ENCODE measurements at places on chromosomes 1 and 21. TPM values are rescaled to one million over a fixed set of nuclear protein-coding genes. Genes with fewer than 3 reads are reported as not detected.
A peak's percentile ranks its signal among the peaks of the same experiment; 100 is the strongest.

DNA sequence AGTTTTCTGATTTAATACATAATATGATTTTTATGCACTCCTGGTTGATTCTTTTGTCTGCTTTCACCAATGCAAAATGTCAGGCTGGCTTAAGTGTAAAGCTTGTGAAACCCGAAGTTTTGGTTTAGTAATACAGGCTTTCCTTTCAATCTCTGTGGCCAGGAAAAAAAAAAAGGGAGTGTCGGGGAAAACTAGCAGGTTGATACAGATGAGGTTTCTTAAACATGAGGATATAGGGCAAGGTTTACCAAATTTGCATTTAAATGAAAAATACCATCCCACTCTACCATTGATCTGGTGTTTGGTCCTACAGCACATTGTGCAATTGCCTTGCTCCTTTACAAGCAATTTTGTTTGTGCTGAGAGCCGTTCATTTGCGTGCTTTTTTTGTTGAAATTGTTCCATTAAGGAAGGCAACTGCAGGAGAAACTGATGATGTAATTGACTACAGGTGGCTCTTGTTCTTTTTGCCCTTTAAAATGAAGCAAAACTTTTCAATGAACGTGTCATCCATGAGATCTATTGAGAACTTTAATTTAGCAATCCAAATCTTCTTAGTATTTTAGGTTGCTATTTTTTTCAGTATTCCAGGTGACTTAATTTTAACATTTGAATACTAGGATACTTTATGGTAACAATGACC, 22.7 kb downstream of the CLIC6 start:
- no peaks in the 10 kb centered on the region for H3K36me3 ChIP-seq
- DNase-seq = no peak
- no peaks in the 10 kb centered on the region for H3K4me1 ChIP-seq

- no peak overlapping the region for H3K27ac ChIP-seq
- no peaks in the 10 kb centered on the region for H3K36me3 ChIP-seq
- no peaks in the 10 kb centered on the region for H3K27me3 ChIP-seq
- no peak for DNase-seq
- no peak overlapping the region for H3K4me3 ChIP-seq
- peaks cover 12% of the 10 kb centered on the region for H3K4me1 ChIP-seq
Measured at GRCh38 chr1:165445388-165445787, 462 bp upstream of the RXRG start.

GRCh38 chr1:203410182-203410900, 59.4 kb upstream of the FMOD start:
- DNase-seq = peak; percentile 46
- no peaks in the 10 kb centered on the region for H3K27me3 ChIP-seq
- H3K36me3 ChIP-seq = no peaks in the 10 kb centered on the region
- no peak overlapping the region for H3K4me3 ChIP-seq

DNA sequence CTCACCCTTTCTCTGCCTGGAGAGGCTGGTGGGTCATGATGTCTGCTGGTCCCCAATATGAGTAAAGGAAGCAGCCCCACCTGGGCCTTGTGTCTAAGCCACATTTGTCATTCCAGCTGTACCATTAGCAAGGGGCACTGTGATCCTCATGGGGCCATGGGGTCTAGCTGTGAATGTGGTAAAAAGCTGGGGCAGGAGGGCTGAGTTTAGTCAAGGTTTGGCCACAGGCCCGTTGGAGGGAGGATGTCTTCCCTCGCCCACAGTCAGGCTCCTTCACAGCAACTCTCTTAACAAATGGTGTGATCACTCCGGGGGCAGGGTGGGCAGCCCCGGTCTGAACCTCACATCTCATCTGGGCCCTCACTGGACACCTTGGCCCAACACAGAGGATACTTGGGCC, 115.4 kb downstream of the DMRTB1 start:
- no peak for DNase-seq
- no peaks in the 10 kb centered on the region for H3K27me3 ChIP-seq
- H3K4me3 ChIP-seq = no peak overlapping the region

GRCh38 chr1:82284213-82284612, 483.5 kb downstream of the ADGRL2 start:
- no peaks in the 10 kb centered on the region for H3K4me1 ChIP-seq
- H3K4me3 ChIP-seq = no peak overlapping the region
- no peak overlapping the region for H3K27ac ChIP-seq

EFNA3 gene
- total RNA-seq = 7.7 TPM

- DNase-seq = no peak
- H3K4me1 ChIP-seq = no peaks in the 10 kb centered on the region
- no peaks in the 10 kb centered on the region for H3K36me3 ChIP-seq
- no peak overlapping the region for H3K27ac ChIP-seq
- H3K4me3 ChIP-seq = no peak overlapping the region
Measured at GRCh38 chr1:200153277-200154055, 126.0 kb downstream of the NR5A2 start.

- no peaks in the 10 kb centered on the region for H3K36me3 ChIP-seq
- no peak overlapping the region for H3K4me3 ChIP-seq
- no peak overlapping the region for H3K27ac ChIP-seq
- H3K27me3 ChIP-seq = no peaks in the 10 kb centered on the region
Measured at GRCh38 chr1:30929135-30929889, 20.8 kb upstream of the SDC3 start.

GRCh38 chr1:89548122-89548857, 23.7 kb downstream of the LRRC8B start:
- H3K27me3 ChIP-seq = no peaks in the 10 kb centered on the region
- H3K27ac ChIP-seq = no peak overlapping the region
- DNase-seq = no peak
- H3K36me3 ChIP-seq = no peaks in the 10 kb centered on the region

KRTAP12-2 gene
- 0.79 TPM for total RNA-seq

DNA sequence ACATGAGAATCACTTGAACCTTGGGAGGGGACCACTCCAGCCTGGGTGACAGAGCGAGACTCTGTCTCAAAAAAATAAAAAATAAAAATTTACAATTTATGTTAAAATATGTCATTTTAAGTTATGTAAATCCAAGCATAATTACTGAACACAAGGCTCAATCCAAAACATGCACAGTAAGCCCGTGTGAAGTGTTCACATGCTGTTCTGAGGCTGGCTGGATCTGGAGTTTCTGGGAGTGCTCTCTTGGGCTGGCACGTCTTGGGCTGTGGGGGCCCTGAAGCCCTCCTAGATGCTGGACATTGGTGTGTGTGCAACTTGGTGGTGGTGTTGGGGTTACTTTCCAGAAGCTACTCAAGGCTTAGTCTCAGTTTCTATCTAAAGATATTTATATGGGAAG, 25.2 kb downstream of the ADARB1 start:
- H3K36me3 ChIP-seq = no peaks in the 10 kb centered on the region
- peaks cover 4% of the 10 kb centered on the region for H3K4me1 ChIP-seq
- no peaks in the 10 kb centered on the region for H3K27me3 ChIP-seq
- no peak overlapping the region for H3K27ac ChIP-seq

GRCh38 chr1:2115702-2116341, 65.6 kb downstream of the PRKCZ start:
- no peaks in the 10 kb centered on the region for H3K36me3 ChIP-seq
- no peak overlapping the region for H3K4me3 ChIP-seq
- no peaks in the 10 kb centered on the region for H3K27me3 ChIP-seq
- H3K27ac ChIP-seq = no peak overlapping the region
- H3K4me1 ChIP-seq = no peaks in the 10 kb centered on the region

- H3K27me3 ChIP-seq = no peaks in the 10 kb centered on the region
- DNase-seq = no peak
- no peaks in the 10 kb centered on the region for H3K36me3 ChIP-seq
- no peak overlapping the region for H3K27ac ChIP-seq
Measured at GRCh38 chr21:37793660-37794059, 122.6 kb downstream of the KCNJ6 start.

DNA sequence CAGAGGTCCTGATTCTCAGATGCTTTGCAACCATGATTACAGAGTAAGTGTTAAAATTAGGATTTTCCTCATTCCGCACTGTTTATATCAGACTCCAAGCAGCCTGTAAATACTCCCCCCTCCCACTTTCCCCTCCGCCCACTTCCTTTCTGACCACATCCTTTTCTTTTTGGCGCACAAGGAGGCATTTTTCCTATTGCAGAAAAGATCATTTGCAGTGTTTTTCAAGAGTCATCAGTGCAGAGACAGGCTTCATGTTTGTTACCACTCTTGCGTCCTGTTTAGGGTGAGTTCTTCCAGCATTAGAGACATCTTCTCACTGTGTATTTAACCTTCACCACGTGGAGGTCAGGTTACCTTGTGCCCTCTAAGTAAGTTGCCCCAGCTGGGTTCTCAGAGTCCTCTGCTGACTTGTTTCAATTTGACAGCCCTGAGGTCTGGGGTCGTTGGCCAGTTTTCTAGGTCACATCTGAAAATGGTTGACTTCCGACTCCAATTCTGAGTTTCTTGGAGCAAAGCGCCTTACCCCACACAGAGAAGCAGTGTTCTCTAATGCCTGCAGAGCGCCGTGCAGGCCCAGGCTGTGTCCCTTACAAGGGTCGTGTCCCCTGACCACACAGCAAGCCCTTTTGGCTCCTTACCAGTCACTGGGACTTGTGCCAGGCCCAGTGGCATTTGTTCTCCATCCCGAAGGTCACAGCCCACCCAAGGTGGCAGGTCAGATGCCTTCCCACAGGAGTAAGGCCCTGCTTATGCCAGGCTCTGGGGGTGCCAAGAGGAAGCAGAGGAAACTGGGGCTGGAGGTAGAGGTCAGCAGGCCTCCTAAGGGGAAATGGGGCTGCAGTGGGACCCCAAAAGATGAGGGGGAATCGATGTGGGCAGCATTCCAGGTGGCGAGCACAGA, 85.6 kb downstream of the FAM78B start:
- H3K27me3 ChIP-seq = no peaks in the 10 kb centered on the region
- H3K27ac ChIP-seq = no peak overlapping the region
- H3K36me3 ChIP-seq = no peaks in the 10 kb centered on the region
- H3K4me1 ChIP-seq = no peaks in the 10 kb centered on the region
- no peak for DNase-seq

- H3K27ac ChIP-seq = no peak overlapping the region
- no peaks in the 10 kb centered on the region for H3K36me3 ChIP-seq
- H3K4me3 ChIP-seq = no peak overlapping the region
- H3K4me1 ChIP-seq = no peaks in the 10 kb centered on the region
- no peaks in the 10 kb centered on the region for H3K27me3 ChIP-seq
Measured at GRCh38 chr1:66283622-66284041, 250.3 kb upstream of the SGIP1 start.

DNA sequence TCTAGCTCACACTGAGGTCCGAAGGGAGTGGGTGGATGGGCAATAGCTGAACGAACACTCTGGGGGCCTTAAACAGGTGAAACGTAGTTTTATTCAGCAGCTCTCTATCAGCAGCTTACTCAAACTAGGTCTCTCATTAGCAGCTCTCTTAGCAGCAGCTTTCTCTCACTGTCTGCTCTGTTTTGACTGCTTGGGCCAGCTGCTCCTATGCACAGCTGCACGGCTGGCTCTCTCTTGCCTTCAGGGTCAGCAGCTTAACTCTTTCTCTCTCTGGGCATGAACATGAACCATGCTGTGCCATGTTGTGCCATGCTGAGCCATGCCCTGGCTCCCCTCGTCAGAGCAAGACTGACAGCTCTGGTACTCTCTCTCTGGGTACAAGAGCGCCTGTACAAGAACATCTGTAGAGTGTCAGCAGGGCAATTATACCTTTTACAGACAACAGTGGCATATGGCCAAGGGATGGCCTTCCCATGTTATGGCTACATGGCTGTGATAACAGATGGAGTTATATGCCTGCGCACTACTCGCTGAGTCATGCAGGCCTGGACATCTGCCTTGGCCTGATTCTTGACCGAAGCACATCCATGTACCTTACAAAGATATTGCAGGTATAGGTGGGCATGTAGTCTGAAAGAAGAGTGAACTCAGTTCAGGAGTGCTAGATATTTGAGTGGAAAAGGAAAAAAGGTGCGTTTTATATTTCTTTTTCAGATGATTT, 152.4 kb downstream of the LEPR start:
- H3K4me1 ChIP-seq = no peaks in the 10 kb centered on the region
- no peak for DNase-seq
- no peaks in the 10 kb centered on the region for H3K27me3 ChIP-seq
- no peak overlapping the region for H3K27ac ChIP-seq
- H3K4me3 ChIP-seq = no peak overlapping the region
- H3K36me3 ChIP-seq = no peaks in the 10 kb centered on the region

DNA sequence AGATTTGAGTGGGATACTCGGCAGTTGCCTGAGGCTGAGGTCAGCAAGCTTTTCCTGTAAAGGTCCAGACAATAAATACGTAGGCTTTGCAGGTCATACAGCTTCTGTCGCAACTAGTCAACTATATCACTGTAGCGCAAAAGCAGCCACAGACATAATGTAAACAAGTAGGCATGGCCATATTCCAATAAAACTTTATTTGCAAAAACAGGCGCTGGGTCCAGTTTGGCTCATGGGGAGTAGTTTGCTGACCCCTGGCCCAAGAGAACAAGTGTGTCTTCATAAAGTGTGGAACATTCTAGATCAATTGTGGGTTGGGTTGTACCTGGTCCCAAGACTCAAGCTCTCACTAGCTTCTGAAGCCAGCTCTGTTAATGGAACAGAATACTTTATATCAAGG, 78.8 kb downstream of the MIS18A start:
- H3K27ac ChIP-seq = no peak overlapping the region
- H3K4me1 ChIP-seq = no peaks in the 10 kb centered on the region
- no peak overlapping the region for H3K4me3 ChIP-seq
- no peak for DNase-seq
- H3K27me3 ChIP-seq = no peaks in the 10 kb centered on the region
- no peaks in the 10 kb centered on the region for H3K36me3 ChIP-seq

DNA sequence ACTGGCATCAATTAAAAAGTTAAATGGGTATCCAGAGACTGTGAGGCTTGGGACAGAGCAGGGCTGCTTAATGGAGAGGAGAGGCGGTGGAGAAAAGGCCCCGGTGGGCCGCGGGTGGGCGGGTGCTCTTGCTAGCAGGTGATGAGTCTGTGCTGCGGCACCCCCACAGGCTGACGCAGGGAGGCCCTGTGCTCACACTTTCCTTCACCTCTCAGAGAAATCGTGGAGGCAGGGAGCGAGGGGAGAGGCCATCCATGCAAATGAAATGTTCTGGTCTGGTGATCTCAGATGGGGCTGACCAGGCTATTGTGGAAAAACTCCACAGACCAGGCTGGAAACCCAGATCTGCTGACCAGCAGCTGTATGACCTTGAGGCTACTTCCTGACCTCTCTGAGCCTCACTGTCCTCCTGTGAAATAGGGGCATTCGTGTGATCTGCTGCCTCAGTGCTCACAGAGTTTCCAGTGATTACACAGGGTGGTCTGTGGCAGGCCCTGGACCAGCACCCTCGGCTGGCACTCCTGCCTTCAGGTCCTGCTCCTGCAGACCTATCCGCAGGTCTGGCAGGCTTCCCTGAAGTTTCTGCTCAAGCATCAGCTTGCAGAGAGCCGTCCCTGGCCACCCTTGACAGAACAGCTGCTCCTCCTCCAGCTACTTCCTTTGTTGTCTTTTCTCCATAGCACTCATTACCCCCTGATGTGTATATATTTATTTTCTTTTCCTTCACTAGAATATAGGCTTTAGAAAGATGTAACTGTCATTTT, 89.2 kb downstream of the BEND5 start:
- no peaks in the 10 kb centered on the region for H3K36me3 ChIP-seq
- no peak for DNase-seq
- H3K27ac ChIP-seq = no peak overlapping the region
- no peak overlapping the region for H3K4me3 ChIP-seq
- no peaks in the 10 kb centered on the region for H3K4me1 ChIP-seq

- H3K4me1 ChIP-seq = no peaks in the 10 kb centered on the region
- H3K27ac ChIP-seq = no peak overlapping the region
- DNase-seq = no peak
- no peak overlapping the region for H3K4me3 ChIP-seq
- H3K36me3 ChIP-seq = no peaks in the 10 kb centered on the region
Measured at GRCh38 chr1:8256321-8256720, 61.6 kb upstream of the SLC45A1 start.
